Right atrium auricular region (tissue), 2 donors: ENCODE measurements at places on chromosomes 5 and 9. TPM values are rescaled to one million over a fixed set of nuclear protein-coding genes. Genes with fewer than 3 reads are reported as not detected.

- no peak for DNase-seq
Measured at GRCh38 chr5:19555876-19556275, 432.1 kb downstream of the CDH18 start.

- no peak for DNase-seq
Measured at GRCh38 chr9:130480673-130481072, 35.9 kb downstream of the ASS1 start.

DNA sequence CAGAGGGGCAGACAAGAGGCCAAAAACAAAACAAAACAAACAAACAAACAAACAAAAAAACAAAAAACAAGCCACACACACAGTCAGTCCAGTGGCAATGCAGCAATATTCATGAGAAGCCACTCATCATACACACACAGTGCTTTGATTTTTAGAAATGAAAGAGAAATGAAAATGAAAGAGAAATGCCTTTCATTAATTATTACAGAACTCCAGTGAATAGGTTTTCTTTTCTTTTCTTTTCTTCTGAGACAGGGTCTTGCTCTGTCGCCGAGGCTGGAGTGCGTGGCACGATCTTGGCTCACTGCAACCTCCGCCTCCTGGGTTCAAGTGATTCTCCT is 36.9 kb downstream of the SPRY4 start:
- no peak for DNase-seq

The C9orf153 gene
- total RNA-seq, result not detected

The ALDH1A1 gene
- 24.0 TPM for total RNA-seq

The DIRAS2 gene
- total RNA-seq, result 0.16 TPM

The IFNA7 gene
- not detected for total RNA-seq
